ENCODE measurements at places on chromosomes 12 and 14.

DNA sequence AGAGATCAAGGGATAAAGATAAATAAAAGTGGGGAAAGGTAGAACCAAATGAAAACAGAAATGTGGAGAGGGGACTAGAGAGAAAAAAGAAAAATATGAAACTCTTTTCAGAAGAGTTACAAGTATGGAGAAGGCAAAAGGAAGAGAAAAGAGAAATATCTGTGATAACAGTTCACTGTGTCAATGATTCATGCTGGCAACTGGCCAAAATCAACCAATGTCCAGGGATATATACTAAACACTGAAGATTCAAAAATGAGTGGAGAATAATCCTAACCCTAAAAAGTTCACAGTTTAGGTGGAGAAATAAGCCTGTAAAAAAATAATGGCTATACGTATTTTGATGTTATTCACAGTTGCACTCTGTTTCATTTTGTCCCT is 372.3 kb upstream of the KITLG start:
- DNase-seq: no peak

GRCh38 chr14:33833706-33834465 is 117.0 kb downstream of the EGLN3 start:
- DNase-seq: no peak

DNA sequence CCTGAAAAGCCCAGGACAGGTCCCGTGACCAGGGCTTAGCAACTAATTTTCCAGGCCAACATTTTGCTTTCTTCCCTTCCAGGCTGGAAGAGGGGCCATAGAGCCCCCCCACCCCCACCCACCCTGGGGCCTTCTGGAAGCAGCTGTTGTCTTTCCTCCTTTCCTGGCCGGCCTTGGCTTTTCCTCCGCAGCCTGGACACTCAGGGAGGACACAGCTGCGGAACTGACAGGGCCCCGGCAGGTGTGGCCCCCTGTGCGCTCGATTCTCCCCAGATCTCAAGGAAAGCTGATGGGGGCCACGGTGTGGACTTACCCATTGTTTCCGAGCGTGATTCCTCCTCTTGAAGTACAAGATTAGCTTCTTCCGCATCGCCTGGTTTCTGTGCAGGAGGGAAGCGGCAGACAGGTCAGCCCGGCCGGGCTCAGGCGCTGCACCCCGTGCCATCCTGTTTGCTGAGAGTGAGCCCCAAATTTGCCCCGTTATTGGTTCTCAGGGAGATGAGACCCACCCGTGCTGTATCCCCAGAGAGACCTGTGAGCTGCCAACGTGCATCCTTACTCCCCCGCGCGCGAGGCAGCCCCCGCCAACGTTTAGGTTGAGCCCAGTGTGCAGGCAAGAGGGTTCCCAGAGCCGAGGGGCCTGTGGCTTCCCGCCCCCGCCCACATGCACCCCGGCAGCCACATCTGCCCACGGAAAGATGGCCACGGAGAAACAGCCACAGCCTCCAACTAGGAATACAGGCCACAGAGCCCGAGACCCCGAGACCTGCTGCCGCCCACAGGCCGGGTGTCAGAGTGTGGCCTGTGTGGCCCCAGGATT is 129.6 kb downstream of the NCOR2 start:
- no peak for DNase-seq

GRCh38 chr12:93348575-93349435 is 28.9 kb upstream of the NUDT4 start:
- DNase-seq: no peak

GRCh38 chr12:59595565-59595882 is 305 bp upstream of the SLC16A7 start:
- no peak for DNase-seq

DNA sequence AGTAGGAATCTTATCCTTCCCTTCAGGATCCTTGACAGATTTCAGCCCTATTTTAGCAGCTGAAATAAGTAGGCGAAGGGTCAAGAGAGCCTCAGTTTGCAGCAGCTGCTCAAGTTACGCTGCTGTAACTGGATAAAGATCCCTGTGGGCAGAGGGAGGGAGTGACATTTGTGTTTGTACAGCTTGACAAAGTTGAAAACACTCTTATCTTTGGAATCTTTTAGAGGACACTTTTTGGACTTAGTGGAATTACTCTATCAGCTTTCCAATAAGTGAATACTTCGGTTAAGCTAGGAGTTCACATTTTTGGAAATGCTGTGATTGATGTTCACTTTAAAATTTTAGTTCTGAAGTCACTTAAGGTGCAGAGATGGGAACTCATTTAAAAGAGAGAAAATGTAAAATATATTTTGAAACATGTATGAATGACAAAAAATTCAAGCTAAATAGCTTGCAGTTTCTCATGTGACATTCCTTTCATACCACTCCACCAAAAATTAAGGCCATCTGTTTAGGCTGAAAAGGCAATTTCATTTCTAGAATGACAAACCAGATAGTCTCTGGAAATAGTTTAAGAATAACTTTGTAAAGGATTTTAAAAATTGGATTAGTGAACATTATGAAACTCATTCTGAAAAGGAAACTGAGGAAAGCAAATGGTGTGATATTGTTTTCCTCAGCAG is 55.2 kb downstream of the SLC38A4 start:
- DNase-seq: no peak

DNA sequence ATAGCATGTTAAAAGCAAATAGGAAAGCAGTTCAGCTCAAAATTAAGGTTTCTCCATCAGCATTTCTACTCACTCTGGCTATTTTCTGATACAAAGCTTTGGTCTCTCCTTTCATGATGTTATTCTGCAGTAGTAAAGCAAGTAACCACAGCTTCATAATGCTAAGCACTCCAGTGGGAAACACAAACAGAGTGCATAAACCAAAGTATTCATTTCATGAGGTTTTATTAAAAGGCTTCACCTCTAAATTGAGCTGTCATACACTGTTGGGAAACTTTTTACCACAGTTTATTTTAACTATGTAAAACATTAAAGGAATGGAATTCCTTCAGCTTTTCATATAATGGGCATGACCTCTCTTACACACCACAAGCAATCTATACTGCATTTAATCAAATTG is 157.9 kb upstream of the LMO3 start:
- DNase-seq: no peak

- no peak for DNase-seq
Measured at GRCh38 chr12:4918950-4919660, 9.4 kb downstream of the KCNA1 start.

GRCh38 chr12:53102883-53103807 is at the start of gene SOAT2:
TSS of gene SOAT2 (plus strand) at chr12:53103486. CDS start at chr12:53103578, 92 bp downstream.
- no peak for DNase-seq

- no peak for DNase-seq
Measured at GRCh38 chr14:64760916-64761315, 56.7 kb downstream of the PLEKHG3 start.

GRCh38 chr12:61161961-61162360 is 1098.2 kb upstream of the USP15 start:
- DNase-seq: no peak

- no peak for DNase-seq
Measured at GRCh38 chr14:70832561-70833305, 23.4 kb upstream of the MAP3K9 start.

DNA sequence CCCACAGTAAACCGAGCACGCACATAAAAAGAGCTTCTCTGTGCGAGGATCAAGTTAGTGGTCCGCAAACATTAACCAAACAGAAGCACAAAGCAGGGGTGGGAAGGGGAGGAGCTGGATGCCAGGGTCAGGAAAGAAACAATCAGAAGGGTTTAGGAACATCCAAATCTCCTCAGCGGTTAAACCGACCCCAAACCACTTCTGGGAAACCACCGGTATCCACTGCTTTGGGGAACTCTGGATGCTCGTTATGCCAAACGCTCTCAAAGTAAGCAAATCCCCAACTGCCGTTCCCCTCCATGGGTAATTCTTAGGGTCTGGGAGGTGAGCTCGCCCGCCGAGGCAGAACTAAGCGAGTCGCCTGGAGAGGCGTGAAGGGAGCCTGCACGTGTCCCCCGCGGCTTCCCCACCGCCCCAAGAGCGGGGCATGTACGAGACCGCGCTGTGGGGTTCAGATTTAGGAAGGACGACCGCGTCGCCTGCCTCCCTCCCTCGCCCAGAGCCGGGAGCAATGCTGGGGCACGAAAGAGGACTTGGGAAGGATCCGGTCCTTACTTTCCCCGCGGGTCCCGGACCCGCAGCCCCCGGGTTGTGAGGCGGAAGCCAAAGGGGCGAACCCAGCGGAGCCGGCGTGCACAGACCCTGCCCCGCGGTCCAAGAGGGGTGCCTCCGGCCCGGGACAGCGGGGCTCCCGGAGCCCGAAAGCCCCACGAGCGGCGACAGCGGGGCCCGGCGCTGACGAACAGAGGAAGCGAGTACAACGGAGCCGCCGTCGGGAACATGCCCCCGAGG is 711 bp downstream of the SBNO1 start:
- no peak for DNase-seq

DNA sequence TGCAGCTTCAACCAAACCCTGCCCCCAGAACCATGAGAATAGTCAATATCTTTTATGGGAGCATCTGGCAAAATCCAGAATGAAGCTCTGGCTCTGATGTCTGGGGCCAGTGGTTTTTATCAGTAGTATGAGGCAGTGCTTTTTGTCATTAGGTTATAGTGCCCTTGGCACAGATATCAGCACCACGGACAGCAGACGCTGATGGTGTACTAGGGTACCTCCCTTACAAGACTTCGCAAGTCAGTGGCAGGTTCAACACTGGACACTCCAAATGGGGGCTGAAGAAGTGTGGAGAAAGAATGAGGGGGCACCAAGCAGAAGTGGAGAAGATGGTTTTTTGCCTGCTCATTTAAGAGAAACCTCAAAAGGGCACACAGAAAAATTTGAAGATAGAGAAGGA is 68.2 kb upstream of the E2F7 start:
- no peak for DNase-seq

- DNase-seq: no peak
Measured at GRCh38 chr12:92036771-92037453, 108.7 kb downstream of the BTG1 start.

DNA sequence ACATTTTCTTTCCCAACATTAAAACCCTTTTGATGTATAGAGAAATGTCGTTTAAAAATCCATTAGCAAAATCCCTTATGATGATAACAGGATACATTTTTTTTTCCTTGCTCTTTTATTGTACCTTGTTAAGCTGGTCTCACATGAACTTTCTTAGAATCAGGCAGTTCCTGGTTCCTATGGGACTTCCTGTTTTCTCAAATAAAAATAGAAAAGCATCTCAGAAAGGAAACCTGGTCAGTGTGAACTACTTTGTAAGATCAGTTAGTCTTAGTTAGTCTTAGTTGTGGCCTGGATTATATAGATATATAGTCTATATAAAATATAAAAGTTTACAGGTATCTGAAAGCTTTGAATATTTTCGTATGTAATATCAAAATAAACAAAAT is 40.3 kb downstream of the LEMD3 start:
- no peak for DNase-seq

- no peak for DNase-seq
Measured at GRCh38 chr14:49908433-49908782, 15.5 kb downstream of the ARF6 start.

- no peak for DNase-seq
Measured at GRCh38 chr12:42213954-42214426, 24.1 kb downstream of the YAF2 start.

DNA sequence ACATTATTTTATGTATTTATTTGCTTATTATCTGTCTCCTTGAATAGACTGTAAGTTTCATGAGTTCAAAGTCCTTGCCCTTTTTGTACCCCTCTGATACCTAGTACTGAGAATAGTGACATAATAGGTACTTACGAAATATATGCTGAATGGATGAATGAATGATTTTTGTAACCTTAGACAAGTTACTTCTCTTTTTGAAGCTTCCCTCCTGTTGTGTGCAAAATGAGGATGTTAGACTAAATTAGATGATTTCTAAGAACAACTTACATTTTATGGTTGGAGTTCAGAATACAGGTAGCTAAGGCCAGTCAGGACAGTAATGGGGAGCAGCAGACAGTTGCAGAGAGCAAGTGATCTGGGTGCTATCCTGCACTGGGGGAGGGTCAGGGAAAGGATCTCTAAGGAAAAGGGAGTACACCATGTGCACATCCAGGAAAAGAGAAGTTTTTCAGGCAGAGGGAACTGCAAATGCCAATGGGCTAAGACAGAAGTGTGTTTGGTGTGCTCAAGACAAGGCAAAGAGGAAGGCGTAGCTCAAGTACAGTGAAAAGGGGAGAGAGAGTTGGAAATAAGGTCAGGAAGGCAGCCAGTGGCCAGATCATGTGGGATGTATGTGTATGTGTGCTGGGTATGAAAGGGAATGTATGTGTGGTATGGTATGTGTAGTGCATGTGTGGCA is 59.4 kb upstream of the AMIGO2 start:
- no peak for DNase-seq

DNA sequence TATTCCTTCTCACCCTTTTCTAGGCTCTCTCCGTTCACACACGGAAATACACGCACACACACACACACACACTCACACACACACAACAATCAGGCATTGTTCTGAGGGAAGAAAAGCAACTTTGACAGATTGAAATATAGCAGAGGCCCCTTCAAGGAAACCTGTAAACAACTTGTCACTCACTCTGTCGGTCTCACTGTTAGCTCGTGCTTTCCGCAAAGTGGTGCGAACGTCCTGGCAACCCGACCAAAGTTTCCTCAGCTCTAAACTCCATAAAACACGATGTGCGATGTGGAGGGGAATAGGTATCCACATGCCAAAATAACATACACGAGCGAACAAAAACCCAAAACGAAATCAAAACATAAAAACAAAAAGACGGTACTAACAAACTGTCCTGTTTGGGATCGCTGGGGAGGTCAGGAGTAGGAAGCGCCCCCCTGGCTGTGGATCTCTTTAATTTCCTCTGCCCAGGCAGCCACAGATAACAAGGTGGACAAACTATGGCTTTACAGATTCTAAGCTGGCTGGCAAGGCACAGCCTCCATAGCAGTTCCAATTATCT is 822 bp upstream of the SOX5 start:
- no peak for DNase-seq

GRCh38 chr12:93336291-93336741 is 41.4 kb upstream of the NUDT4 start:
- no peak for DNase-seq

- DNase-seq: no peak
Measured at GRCh38 chr12:130826151-130826801, 12.8 kb downstream of the STX2 start.

- no peak for DNase-seq
Measured at GRCh38 chr14:93939304-93940229, 12.4 kb downstream of the FAM181A start.

DNA sequence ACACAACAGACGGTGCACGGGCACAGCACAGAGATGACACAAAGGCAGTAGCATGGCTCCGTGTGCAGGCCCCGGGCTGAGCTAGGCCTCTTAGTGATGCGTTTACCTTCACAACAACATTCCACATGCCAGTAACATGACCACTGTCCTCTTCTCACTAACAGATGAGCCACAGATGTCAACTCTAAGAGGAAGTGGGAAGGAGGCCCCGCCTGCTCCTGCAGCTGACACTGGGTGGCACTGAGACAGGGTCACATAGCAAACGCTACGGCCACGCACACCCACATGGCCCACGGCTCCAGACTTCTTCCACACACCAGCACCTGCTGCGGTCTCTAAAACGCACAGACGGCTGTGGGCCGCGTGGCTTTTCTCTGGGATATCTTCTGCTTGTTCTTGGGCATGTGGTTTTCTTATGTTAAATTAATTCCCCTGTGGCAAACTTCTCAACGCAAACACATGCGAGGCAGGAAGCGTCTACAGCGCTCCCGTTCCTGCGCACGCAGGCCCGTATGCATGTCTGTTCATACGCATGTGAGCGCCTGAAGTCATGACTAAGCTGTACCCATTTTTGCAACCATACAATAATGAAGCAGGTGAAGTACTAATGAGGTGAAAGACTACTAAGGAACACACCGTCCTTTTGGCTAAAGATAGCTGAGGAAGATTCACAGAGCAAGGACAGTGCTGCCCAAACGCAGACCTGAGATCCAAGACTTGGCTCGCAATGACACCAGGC is 26.8 kb downstream of the AMN start:
- DNase-seq: no peak

- DNase-seq: no peak
Measured at GRCh38 chr14:63301891-63302534, 16.7 kb downstream of the GPHB5 start.
